Natural killer cell (primary cell): ENCODE measurements at places on chromosomes 6 and 20.

- no peak for DNase-seq
Measured at GRCh38 chr6:151018046-151018445, 152.5 kb downstream of the MTHFD1L start.

DNA sequence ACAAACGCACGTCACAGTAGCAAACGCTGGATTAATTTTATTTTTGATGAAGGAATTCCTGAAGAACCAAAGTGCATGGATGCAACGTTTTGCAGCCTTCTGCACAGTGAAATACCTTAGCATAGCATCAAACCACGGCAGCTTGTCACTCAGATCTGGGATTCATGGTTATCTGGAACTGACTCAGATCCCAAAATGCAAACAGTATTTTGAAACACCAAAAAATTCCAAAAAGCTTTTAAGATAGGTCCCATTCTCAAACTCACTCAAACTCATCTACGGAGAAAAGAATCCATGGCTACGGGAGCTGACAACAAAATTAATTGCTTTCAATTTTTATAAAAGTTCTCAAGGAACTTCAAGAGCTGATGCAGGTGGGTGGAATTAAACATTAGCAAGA, 116.2 kb upstream of the SALL4 start:
- DNase-seq: no peak

DNA sequence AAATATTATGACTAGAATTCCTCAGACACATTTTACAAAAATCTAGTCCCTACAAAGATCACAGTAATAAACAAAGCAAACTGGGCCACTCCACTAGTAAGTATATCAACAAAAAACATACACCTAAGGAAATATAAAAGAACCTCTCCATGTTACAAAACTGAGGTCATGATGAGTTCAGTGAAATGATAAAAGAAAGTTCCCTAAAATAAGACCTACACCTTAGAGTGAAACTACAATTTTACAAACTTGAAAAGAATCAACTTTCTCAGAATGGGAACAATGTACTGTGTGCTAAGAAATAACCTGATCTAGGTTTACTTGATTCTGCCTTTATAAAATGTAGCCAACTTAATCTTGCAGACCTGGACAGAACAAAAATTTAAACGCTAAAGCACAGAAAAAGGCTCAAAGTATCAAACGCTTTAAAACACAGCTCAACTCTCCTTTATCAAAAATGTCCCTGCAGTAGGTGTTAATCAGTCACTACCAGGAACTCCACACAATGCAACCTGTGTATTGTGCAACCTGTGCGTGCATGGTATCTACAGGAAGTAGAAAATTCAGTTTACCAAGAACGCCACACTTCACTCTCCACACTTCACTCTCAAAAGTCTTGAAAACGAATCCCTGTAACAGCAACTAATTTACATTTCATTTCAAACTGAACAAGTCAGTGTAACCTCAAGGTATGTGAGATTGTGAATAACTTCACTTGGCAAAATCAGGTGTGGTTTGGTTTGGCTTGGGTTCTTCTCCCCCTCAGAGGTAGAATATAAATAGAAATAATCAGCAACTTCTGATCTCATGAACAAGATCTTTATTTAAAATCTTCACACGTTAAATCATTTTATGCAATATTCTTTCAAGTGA, 1.8 kb downstream of the RALGAPA2 start:
- peak; percentile 58 for DNase-seq

DNA sequence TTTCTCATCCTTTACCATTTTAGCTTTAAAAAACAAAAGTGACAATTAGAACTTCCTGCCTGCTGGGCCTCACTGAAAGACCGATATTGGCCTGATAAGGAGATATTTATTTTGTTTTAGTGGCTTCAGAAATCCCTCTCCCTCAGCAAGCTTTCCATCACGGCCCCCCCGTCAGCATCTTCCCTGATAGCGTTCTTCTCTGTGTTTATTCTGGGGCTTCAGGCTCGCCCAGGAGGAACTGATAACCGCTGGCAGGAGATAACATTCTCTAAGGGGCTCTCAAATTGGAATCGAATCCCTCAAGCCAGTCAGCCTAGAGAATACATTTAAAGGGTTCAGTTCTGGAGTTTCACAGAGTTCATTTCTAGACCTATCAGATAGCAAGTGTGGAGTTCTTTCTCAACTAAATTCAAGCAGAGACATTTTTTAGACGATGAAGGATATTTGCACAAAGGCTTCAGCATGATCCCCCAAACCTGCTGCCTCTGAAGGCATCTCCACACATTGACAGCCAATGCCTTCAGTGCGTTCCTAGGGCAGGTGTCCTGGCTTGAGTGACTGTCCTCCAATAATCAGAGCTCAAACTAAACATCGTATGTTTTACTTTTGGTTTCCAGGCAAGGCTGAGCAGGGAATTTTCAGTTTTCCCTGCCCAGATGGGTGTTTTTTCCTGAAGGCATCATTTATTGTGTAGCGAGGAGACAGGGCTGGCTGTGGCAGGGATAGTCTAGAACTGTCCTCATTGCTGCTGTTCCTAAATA, 17.0 kb downstream of the PRDM1 start:
- no peak for DNase-seq

DNA sequence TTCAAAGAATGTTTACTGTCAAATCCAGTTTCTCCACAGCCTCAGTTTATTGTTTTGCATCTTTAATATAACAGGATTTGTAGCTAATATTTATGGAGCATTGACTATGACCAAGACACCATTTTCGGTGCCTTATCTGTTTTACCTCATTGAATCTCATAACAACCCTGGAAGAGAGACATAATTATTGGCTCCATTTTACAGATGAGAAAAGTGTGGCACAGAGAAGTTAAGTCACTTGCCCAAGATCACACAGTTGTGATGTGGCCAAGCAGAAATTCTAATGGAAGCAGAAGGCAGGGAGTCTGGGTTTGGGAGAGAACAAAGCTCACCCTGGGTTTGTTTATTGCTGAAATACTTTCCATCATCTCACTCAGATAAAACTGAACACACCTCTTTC, 17.5 kb upstream of the NFATC2 start:
- no peak for DNase-seq

- no peak for DNase-seq
Measured at GRCh38 chr6:90439586-90439985, 142.9 kb upstream of the BACH2 start.

GRCh38 chr6:142395768-142396231, 94.0 kb downstream of the ADGRG6 start:
- DNase-seq: peak; percentile 79

GRCh38 chr6:136840276-136841001, 18.0 kb downstream of the PEX7 start:
- no peak for DNase-seq
